SK-N-SH (cell line): ENCODE measurements at places on chromosomes 7 and 10.
A peak's percentile ranks its signal among the peaks of the same experiment; 100 is the strongest.

GRCh38 chr10:61992671-61993668 is 91.5 kb downstream of the ARID5B start:
- peaks cover 6% of the 10 kb centered on the region for H3K36me3 ChIP-seq
- no peaks in the 10 kb centered on the region for H3K27me3 ChIP-seq
- peak overlapping the region; percentile 19; the same call in 1 of the 2 replicates for H3K4me3 ChIP-seq
- peaks cover 17% of the 10 kb centered on the region for H3K4me1 ChIP-seq
- peak overlapping the region; percentile 91 for H3K27ac ChIP-seq
- peak; percentile 23 for DNase-seq

- H3K27ac ChIP-seq = no peak overlapping the region
- H3K36me3 ChIP-seq = no peaks in the 10 kb centered on the region
- DNase-seq = no peak
- H3K27me3 ChIP-seq = no peaks in the 10 kb centered on the region
- H3K4me3 ChIP-seq = no peak overlapping the region
Measured at GRCh38 chr7:104010052-104010909, 20.8 kb upstream of the RELN start.

- DNase-seq = no peak
- H3K27ac ChIP-seq = no peak overlapping the region
- H3K36me3 ChIP-seq = no peaks in the 10 kb centered on the region
Measured at GRCh38 chr7:32215697-32216096, 145.5 kb upstream of the PDE1C start.

- DNase-seq = no peak
- no peaks in the 10 kb centered on the region; the same call in 1 of the 2 replicates for H3K4me1 ChIP-seq
- H3K4me3 ChIP-seq = no peak overlapping the region
- no peaks in the 10 kb centered on the region for H3K36me3 ChIP-seq
- H3K27me3 ChIP-seq = no peaks in the 10 kb centered on the region
Measured at GRCh38 chr7:20316706-20317105, 14.0 kb upstream of the ITGB8 start.

DNA sequence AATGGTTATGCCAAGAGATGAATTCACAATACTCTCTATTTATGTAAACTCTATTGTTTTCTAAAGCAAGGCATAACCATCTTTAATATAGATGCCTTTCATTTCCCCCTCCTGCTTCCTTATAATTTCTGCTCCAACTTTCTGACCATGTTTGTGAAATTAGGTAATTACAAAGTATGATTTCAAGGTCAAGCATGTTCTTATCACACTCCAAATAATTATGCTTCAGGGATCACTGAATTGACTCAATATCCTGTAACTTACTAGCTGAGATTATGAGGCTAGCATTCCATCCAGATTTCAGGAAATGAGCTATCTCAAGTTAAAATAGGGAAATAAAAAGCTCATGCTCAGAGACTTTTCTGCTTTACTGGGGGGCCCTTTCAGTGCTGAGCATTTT is 655.9 kb upstream of the IGFBP3 start:
- H3K36me3 ChIP-seq = no peaks in the 10 kb centered on the region
- DNase-seq = no peak
- no peak overlapping the region for H3K27ac ChIP-seq
- H3K27me3 ChIP-seq = no peaks in the 10 kb centered on the region

DNA sequence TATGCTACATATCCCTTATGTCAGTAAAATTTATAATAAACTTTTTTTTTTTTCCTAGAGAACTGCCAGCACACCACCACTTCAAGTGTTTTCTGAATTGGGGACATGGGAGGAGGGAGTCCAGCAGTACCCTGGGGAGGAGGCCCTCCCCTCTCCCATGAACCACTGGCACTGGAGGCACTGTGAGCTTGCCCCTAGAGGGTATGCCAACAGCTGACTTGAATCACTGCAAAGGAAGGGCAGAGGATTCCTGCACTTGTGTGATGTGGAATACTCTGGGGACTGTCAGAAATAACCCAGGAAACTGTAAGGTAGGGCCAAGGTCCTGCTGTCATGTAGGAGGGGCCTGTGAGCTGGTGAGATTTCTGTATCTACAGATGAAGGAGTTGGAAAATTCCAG is 8.5 kb upstream of the ARMS2 start:
- DNase-seq = no peak
- no peaks in the 10 kb centered on the region for H3K4me1 ChIP-seq
- H3K27ac ChIP-seq = no peak overlapping the region
- H3K36me3 ChIP-seq = no peaks in the 10 kb centered on the region
- no peak overlapping the region for H3K4me3 ChIP-seq

GRCh38 chr10:61175316-61175715 is 231.3 kb upstream of the RHOBTB1 start:
- no peaks in the 10 kb centered on the region for H3K36me3 ChIP-seq
- H3K27ac ChIP-seq = no peak overlapping the region; the same call in 1 of the 2 replicates
- H3K4me3 ChIP-seq = no peak overlapping the region
- H3K27me3 ChIP-seq = no peaks in the 10 kb centered on the region
- DNase-seq = peak; percentile 15

DNA sequence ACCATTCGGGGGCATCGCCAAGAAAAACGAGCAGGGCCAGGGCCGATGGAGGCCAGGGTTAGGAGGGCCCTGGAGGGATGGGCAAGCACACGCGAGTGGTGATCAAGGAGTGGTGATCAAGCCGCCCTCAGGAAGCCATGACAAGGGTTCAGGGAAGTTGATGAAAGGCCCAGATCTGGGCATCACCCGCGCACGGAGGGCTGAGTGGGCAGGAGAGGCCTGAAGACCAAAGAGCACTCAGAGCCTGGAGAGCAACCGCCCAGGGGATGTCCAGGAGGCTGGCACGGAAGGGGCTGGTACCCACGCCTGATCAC is 114.6 kb downstream of the WDR37 start:
- no peak overlapping the region for H3K4me3 ChIP-seq
- no peak overlapping the region for H3K27ac ChIP-seq
- no peaks in the 10 kb centered on the region for H3K4me1 ChIP-seq
- no peaks in the 10 kb centered on the region for H3K27me3 ChIP-seq
- no peak for DNase-seq

DNA sequence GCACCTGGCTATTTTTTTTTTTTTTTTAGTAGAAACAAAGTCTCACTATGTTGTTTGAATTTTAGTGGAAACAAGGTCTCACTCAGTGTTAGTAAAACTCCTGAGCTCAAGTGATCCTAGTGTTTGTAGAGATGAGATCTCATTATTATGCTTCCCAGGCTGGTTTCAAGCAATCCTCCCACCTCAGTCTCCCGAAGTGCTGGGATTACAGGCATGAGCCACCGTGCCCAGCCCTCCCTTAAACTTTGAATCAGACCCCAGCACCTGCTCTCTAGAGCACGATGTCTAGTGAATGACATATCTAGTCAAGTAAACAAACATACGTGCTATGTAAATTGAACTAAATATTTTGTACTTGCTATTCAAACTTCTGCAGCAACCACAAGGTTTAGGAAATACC is 105.6 kb upstream of the MYO3A start:
- H3K27ac ChIP-seq = no peak overlapping the region
- H3K4me3 ChIP-seq = no peak overlapping the region
- no peaks in the 10 kb centered on the region for H3K36me3 ChIP-seq

GRCh38 chr7:149819961-149820340 is 18.2 kb upstream of the ZNF862 start:
- peaks cover 8% of the 10 kb centered on the region; the same call in 1 of the 2 replicates for H3K27me3 ChIP-seq
- H3K4me3 ChIP-seq = no peak overlapping the region
- H3K4me1 ChIP-seq = peaks cover 11% of the 10 kb centered on the region; the same call in 1 of the 2 replicates

- H3K27me3 ChIP-seq = no peaks in the 10 kb centered on the region
- H3K27ac ChIP-seq = peak overlapping the region; percentile 53; the same call in 1 of the 2 replicates
- no peaks in the 10 kb centered on the region for H3K36me3 ChIP-seq
- no peak overlapping the region for H3K4me3 ChIP-seq
- DNase-seq = peak; percentile 86
Measured at GRCh38 chr7:1466524-1467271, 7.4 kb upstream of the MICALL2 start.

- H3K36me3 ChIP-seq = no peaks in the 10 kb centered on the region
- H3K4me1 ChIP-seq = peaks cover 23% of the 10 kb centered on the region; the same call in 1 of the 2 replicates
- peak; percentile 93 for DNase-seq
- H3K27me3 ChIP-seq = no peaks in the 10 kb centered on the region
- H3K4me3 ChIP-seq = peak within 1 kb of the TSS; percentile 65
Measured at GRCh38 chr10:102395400-102396316, at the start of gene NFKB2. NFKB2 (plus strand) TSS chr10:102395705; CDS start chr10:102395960, 255 bp downstream.

- H3K27ac ChIP-seq = no peak overlapping the region
- DNase-seq = no peak
- no peaks in the 10 kb centered on the region for H3K36me3 ChIP-seq
- H3K27me3 ChIP-seq = peaks cover under 1% of the 10 kb centered on the region; the same call in 1 of the 2 replicates
Measured at GRCh38 chr10:6978187-6978627, 398.1 kb upstream of the PRKCQ start.

DNA sequence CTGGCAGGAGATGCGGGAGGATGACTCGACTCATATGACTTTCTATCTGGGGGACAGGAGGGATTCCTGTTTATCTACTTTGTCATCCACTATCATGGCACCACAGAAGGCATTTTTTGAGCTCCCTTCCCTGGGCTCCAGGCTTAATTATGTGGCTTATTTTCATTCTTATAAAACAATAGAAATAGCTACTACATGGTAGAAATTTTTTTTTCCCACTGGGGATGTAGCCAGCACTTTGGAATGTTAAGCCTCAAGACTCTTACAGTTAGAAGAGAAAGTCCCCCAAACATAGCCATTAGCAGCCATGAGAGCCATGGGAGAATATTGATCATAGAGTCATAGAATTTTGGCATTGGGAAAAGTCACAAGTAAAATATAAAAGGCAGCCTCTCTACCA is 14.6 kb upstream of the FAM180A start:
- DNase-seq = no peak
- H3K27ac ChIP-seq = no peak overlapping the region
- no peak overlapping the region for H3K4me3 ChIP-seq
- H3K36me3 ChIP-seq = no peaks in the 10 kb centered on the region

DNA sequence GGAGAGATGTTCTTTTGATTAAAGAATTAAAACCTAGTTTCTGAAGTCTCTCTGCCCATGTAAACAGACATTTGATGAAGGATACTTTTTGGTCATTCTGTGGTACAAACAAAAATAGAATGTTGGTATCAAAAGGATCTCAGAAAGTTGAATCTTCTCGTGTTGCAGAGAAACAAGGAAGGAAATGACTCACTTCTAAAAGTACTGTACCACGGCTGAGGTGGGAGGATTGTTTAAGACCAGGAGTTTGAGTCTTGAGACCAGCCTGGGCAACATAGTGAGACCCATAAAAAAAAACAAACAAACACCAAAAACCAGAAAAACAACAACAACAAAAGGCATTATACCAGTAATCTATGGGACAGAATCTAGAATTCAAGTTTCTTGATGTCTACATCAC is 69.7 kb downstream of the PRSS58 start:
- H3K36me3 ChIP-seq = no peaks in the 10 kb centered on the region
- H3K4me3 ChIP-seq = no peak overlapping the region
- H3K27me3 ChIP-seq = peaks cover 6% of the 10 kb centered on the region; the same call in 1 of the 2 replicates
- H3K27ac ChIP-seq = no peak overlapping the region

GRCh38 chr7:148327379-148327778 is 263.2 kb upstream of the C7orf33 start:
- no peak for DNase-seq
- no peaks in the 10 kb centered on the region for H3K4me1 ChIP-seq
- no peaks in the 10 kb centered on the region for H3K36me3 ChIP-seq

DNA sequence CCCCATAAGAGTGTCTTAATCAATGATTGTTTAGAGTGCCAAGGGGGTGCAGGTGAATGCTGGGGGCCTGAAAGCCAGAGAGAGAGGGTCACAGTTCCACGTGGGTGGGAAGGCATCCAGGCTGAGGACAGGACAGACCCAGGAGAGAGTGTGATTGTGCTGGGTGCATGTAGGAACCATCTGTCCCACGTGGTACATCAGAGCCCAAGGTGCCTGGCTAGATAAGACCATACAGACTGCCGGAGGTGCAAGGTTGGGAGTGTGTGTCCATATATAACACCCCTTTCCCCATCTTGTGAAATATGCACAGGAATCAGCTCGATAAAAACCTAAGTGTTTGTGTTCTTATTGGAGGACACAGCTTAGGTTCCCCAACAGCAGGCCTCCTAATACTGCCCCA is 85.5 kb downstream of the WIPF3 start:
- H3K36me3 ChIP-seq = no peaks in the 10 kb centered on the region
- DNase-seq = no peak
- H3K4me3 ChIP-seq = no peak overlapping the region

DNA sequence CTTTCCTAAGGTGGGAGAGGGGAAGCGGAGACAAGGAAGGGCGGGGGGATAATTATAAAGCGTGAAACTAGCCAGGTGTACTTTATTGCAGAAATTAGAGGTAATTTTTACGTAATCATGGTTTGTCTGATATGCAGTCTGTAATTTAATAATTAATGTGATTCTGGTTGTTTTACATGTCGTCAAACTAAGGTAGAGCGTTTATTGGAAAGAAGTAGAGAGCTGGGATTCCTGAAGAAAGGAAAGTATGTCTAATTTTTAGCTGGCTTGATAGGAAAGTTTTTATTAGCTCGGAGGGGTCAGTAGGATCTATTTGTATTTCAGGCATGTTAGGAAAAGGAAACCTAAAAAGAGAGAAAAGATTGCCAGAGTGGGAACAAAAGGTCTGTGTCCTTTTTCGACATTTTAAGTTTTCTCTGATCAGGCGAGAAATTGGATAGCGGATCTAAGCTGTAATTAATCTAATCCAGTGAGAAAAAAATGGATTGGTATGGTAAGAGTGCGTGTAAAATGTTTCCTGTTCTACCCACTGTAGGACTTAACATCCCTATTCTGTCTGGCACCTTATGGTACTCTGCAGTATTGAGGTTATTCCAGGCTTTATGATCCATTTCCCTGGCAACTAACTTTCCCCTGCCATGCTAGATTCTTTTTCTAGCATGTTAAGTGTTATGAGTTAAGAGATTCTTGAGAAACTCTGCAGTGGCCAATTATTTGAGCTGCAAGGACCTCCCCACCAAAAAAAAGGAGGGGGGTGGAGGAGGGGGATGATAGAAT is 1.4 kb downstream of the CELF2 start:
- peaks cover 2% of the 10 kb centered on the region; the same call in 1 of the 2 replicates for H3K4me1 ChIP-seq
- no peak for DNase-seq
